ENCODE measurements at places on chromosomes 12 and 14. TPM values are rescaled to one million over a fixed set of nuclear protein-coding genes. Genes with fewer than 3 reads are reported as not detected.

The WDHD1 gene
- total RNA-seq = 9.5 TPM

The SRRM4 gene
- not detected for total RNA-seq

The SMCO2 gene
- not detected for total RNA-seq

The CLEC4D gene
- not detected for total RNA-seq

The PPTC7 gene
- 34.5 TPM for total RNA-seq

The ISCA2 gene
- 35.0 TPM for total RNA-seq

The ASCL1 gene
- not detected for total RNA-seq

The RNASE4 gene
- 1.0 TPM for total RNA-seq

The LMNTD1 gene
- total RNA-seq = not detected

The TBX3 gene
- not detected for total RNA-seq

DNA sequence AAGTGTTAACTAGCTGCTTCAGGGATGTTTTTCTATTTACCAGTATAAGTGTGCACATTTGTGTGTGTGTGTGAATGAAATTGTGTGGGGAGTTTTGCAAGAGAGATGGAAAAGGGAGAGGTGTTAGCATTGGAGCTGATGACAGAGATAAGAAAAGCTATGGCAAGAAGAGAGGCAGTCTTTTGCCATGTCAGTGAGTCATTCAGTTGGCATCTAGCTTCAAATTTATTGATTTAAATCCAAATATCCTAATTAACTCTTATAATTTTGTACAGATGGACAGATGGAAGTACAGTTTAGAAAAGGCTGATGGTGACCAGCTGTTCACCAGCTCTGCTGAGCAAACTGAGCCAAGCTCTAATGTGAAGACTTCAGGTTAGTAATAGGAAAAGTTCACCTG lies 3.3 kb upstream of the BHLHE41 start:
- H3K27ac ChIP-seq = no peak overlapping the region
- peaks cover 64% of the 10 kb centered on the region for H3K4me1 ChIP-seq
- H3K36me3 ChIP-seq = peaks cover 11% of the 10 kb centered on the region
- H3K27me3 ChIP-seq = no peaks in the 10 kb centered on the region
- no peak for DNase-seq
- no peak overlapping the region for H3K4me3 ChIP-seq

- H3K36me3 ChIP-seq = no peaks in the 10 kb centered on the region
- DNase-seq = no peak
- no peak overlapping the region for H3K27ac ChIP-seq
- H3K4me1 ChIP-seq = no peaks in the 10 kb centered on the region
- no peaks in the 10 kb centered on the region for H3K27me3 ChIP-seq
Measured at GRCh38 chr12:93197067-93197593, 180.6 kb upstream of the NUDT4 start.

- peak overlapping the region; percentile 98 for H3K27ac ChIP-seq
- peak overlapping the region; percentile 85 for H3K4me3 ChIP-seq
- peaks cover 96% of the 10 kb centered on the region for H3K4me1 ChIP-seq
- peaks cover 12% of the 10 kb centered on the region for H3K36me3 ChIP-seq
- no peaks in the 10 kb centered on the region for H3K27me3 ChIP-seq
Measured at GRCh38 chr12:108635201-108635996, 1.7 kb upstream of the SELPLG start.

GRCh38 chr14:25237845-25238244 lies 187.9 kb upstream of the STXBP6 start:
- H3K36me3 ChIP-seq = no peaks in the 10 kb centered on the region
- H3K27me3 ChIP-seq = no peaks in the 10 kb centered on the region
- no peak overlapping the region for H3K4me3 ChIP-seq
- DNase-seq = no peak

DNA sequence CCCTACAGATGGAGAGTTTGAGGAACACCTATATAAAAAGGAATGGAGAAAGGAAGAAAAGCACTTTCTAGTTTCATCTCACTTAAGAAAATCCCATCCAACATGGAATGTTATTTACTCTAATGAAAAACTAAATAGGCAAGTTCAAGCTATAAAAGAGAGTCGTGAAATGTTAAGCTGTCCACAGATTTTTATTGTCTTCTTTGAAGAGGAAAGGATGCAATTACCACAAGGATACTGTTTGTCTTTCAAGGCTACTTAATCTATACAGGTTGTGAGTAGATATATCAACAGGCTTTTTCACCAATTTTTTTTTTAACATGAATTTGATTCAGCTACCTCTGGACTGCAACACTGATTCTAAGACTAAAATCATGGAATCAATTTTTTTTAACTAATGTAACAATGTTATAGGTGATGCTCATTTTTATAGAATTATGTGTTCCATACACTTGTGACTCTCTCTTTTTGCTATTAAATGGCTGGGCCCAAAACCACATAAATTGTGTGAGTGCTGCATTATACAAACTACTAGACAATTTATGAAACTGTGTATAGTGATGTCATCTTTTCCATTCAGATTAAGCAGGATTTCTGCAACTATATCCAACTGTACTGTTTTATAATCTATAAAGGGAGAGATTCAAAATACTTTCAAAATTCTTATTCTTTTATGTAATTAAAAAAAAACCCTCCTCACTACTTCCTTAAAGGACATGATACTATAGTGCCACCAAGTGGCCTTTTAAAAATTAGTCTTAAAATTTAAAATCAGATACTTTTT lies 26.8 kb upstream of the BMAL2 start:
- H3K36me3 ChIP-seq = peaks cover 29% of the 10 kb centered on the region
- no peaks in the 10 kb centered on the region for H3K4me1 ChIP-seq
- H3K4me3 ChIP-seq = no peak overlapping the region
- no peaks in the 10 kb centered on the region for H3K27me3 ChIP-seq
- DNase-seq = no peak

DNA sequence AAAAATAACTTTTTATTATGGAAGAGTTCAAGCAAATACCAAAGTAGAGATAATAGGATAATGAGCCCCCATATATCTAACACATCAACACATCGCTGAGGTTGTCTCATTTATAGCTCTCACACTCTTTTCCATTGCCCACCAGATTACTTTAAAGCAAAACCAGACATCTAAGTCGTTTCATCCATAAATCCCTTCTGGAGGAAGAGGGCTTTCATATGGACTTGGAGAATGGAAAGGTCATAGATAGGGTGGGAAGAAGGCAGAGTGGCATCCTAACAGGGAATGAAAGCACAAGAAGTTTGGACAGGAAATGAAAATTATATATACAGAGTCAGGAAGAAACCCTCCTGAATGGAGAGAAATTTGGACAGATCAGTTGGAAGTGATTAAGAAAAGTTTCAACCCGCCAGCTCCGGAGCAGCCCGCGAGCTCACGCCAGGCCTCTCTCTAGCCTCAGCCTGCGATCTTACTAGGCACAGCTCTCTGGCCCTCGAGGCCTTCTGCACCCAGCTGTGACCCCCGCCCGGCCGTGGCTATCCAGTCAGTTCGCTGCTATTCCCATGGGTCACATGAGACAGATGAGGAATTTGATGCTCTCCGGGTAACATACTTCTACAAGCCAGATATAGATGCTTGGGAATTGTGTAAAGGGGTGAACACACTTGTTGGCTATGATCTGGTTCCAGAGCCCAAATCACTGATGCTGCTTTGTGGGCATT lies 48.4 kb upstream of the NID2 start:
- peaks cover 4% of the 10 kb centered on the region for H3K4me1 ChIP-seq
- no peak for DNase-seq
- no peak overlapping the region for H3K27ac ChIP-seq
- H3K36me3 ChIP-seq = no peaks in the 10 kb centered on the region
- H3K4me3 ChIP-seq = no peak overlapping the region

GRCh38 chr14:29927376-29928116 lies at the start of gene PRKD1:
TSS of gene PRKD1 (minus strand) at chr14:29927847.
- peak within 1 kb of the TSS; percentile 82 for H3K4me3 ChIP-seq
- peaks cover 18% of the 10 kb centered on the region for H3K27me3 ChIP-seq
- H3K36me3 ChIP-seq = peaks cover 2% of the 10 kb centered on the region
- DNase-seq = peak; percentile 32
- H3K27ac ChIP-seq = peak within 1 kb of the TSS; percentile 15
- peaks cover 8% of the 10 kb centered on the region for H3K4me1 ChIP-seq

GRCh38 chr12:80988986-80989385 lies 51.3 kb upstream of the LIN7A start:
- H3K36me3 ChIP-seq = no peaks in the 10 kb centered on the region
- H3K4me1 ChIP-seq = no peaks in the 10 kb centered on the region
- no peak for DNase-seq
- H3K4me3 ChIP-seq = no peak overlapping the region
- no peaks in the 10 kb centered on the region for H3K27me3 ChIP-seq

GRCh38 chr12:65695113-65695865 lies 129.0 kb upstream of the HMGA2 start:
- no peak overlapping the region for H3K4me3 ChIP-seq
- H3K36me3 ChIP-seq = no peaks in the 10 kb centered on the region
- no peak overlapping the region for H3K27ac ChIP-seq
- no peak for DNase-seq
- no peaks in the 10 kb centered on the region for H3K4me1 ChIP-seq

DNA sequence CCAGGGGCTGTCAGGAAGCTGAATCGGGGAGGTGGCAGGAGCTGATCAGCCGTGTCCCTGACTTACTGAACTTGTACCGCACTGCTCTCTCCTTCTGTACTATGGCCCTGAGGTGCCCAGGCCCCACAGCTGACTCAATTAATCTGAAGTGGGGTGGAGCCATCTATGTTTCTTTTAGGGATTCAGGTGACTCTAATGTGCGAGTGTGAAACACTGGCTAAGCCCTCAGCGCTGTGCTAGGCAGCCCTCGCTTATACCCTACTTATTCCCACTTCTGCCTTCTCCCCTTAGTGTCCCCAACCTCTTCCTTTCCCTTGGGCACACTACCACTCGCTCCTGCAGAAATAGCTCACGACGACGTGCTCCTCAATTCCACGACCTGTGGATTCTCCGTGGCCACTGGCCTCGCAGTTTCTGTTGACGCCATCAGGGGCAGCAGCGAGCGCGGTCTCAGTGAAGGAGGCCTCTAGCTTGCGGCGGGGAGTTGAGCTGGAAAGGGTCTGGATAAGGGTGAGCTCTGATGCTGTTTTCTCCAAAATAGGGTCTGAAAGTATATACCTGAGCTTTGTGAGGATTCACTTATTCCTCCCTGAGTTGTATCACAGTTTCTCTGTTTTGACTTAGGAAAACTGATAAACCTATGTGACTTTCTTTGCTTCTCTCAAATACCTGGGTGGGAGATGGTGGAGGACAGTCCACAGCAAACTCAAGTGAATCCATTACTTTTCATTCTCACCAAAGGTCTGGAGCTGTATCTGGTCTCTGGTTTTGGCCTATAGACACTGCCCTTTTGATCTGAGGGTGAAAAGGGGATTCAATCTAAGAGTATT lies 167.6 kb downstream of the SLC41A2 start:
- H3K36me3 ChIP-seq = no peaks in the 10 kb centered on the region
- peak overlapping the region; percentile 76 for H3K4me3 ChIP-seq
- H3K27ac ChIP-seq = no peak overlapping the region

GRCh38 chr12:89280833-89281538 lies 71.3 kb downstream of the DUSP6 start:
- H3K36me3 ChIP-seq = no peaks in the 10 kb centered on the region
- H3K4me1 ChIP-seq = peaks cover 11% of the 10 kb centered on the region
- peaks cover 2% of the 10 kb centered on the region for H3K27me3 ChIP-seq
- no peak overlapping the region for H3K27ac ChIP-seq
- no peak overlapping the region for H3K4me3 ChIP-seq

- H3K4me3 ChIP-seq = peak overlapping the region; percentile 44
- no peak overlapping the region for H3K27ac ChIP-seq
- H3K27me3 ChIP-seq = peaks cover 77% of the 10 kb centered on the region
- H3K4me1 ChIP-seq = peaks cover 19% of the 10 kb centered on the region
- no peak for DNase-seq
- no peaks in the 10 kb centered on the region for H3K36me3 ChIP-seq
Measured at GRCh38 chr14:60643463-60644314, 5.6 kb downstream of the SIX1 start.

- H3K4me1 ChIP-seq = peaks cover 59% of the 10 kb centered on the region
- H3K36me3 ChIP-seq = peaks cover 15% of the 10 kb centered on the region
- no peak overlapping the region for H3K4me3 ChIP-seq
- no peak overlapping the region for H3K27ac ChIP-seq
- H3K27me3 ChIP-seq = no peaks in the 10 kb centered on the region
Measured at GRCh38 chr14:73460691-73461127, 2.4 kb upstream of the NUMB start.

DNA sequence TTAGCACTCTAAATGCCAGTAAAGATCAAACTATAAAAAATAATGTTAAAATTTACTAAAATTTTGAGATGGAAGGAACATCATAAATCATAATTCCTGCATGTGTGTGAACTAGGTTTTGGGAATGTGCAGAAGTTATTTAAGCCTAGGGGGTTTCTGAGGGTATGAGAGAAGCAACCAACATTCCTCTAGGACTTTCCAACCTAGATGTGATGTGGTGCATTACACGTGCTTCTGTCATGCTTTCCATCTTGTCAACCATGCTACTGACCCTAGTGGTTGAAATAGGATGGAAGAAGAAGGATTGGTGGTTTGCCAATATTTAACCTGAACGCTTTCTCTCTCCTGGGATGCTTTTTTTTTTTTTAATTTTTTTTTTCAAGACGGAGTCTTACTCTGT lies 209.3 kb downstream of the AEBP2 start:
- H3K4me1 ChIP-seq = peaks cover 3% of the 10 kb centered on the region
- no peak overlapping the region for H3K4me3 ChIP-seq
- no peaks in the 10 kb centered on the region for H3K36me3 ChIP-seq
- no peak for DNase-seq
- no peak overlapping the region for H3K27ac ChIP-seq

GRCh38 chr12:92927055-92927435 lies 2.0 kb downstream of the EEA1 start:
- peak overlapping the region; percentile 94 for H3K27ac ChIP-seq
- H3K4me1 ChIP-seq = peaks cover 42% of the 10 kb centered on the region
- no peak for DNase-seq

- H3K4me1 ChIP-seq = peaks cover 16% of the 10 kb centered on the region
- DNase-seq = no peak
- H3K27ac ChIP-seq = no peak overlapping the region
- H3K27me3 ChIP-seq = no peaks in the 10 kb centered on the region
Measured at GRCh38 chr14:55686713-55687112, 106.7 kb downstream of the KTN1 start.

GRCh38 chr12:21614506-21614905 lies 9.9 kb upstream of the GYS2 start:
- H3K27me3 ChIP-seq = no peaks in the 10 kb centered on the region
- H3K4me1 ChIP-seq = peaks cover 12% of the 10 kb centered on the region
- H3K4me3 ChIP-seq = no peak overlapping the region
- DNase-seq = no peak
- H3K27ac ChIP-seq = no peak overlapping the region
- no peaks in the 10 kb centered on the region for H3K36me3 ChIP-seq

DNA sequence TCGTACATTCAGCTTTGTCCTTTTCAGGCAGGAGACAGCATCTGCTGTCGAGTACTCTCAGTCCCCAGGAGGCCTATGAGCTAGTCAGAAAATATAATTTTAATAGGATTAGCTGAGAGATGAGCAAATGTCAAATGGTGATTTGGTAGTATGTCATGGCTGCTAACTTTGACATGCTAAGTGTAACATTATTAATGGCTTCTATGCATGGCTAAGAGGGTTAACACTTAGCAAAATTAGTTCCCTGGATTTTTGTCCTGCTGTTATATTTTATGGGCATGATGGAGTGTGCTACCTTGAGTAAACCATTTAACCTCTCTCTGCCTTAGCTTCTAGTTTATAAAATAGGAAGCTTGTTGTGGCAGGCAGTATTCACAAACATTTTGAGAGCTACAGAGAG lies 2.9 kb upstream of the PCNX1 start:
- DNase-seq = no peak
- peaks cover 5% of the 10 kb centered on the region for H3K36me3 ChIP-seq
- no peak overlapping the region for H3K27ac ChIP-seq
- H3K27me3 ChIP-seq = no peaks in the 10 kb centered on the region
